ENCODE measurements at places on chromosomes 11 and 22.

GRCh38 chr11:69539416-69540117, 58.1 kb downstream of the LINC01488 start:
- DNase-seq, result no peak

DNA sequence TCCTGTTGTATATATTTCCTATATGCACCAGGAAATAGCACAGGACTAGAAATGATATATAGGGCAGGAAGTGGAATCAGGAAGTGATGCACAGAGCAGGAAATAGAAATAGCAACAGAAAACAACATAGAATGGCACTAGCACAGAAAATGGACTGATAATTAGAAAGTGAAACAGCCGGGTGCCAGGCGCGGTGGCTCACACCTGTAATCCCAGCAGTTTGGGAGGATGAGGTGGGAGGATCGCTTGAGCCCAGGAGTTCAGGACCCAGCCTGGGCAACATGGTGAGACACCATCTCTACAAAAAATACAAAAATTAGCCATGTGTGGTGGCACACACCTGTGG, 10.0 kb upstream of the RELT start:
- DNase-seq, result no peak

GRCh38 chr22:19849835-19850762, 4.6 kb downstream of the GNB1L start:
- no peak for DNase-seq

GRCh38 chr11:103768816-103769215, 267.6 kb upstream of the DDI1 start:
- no peak for DNase-seq

DNA sequence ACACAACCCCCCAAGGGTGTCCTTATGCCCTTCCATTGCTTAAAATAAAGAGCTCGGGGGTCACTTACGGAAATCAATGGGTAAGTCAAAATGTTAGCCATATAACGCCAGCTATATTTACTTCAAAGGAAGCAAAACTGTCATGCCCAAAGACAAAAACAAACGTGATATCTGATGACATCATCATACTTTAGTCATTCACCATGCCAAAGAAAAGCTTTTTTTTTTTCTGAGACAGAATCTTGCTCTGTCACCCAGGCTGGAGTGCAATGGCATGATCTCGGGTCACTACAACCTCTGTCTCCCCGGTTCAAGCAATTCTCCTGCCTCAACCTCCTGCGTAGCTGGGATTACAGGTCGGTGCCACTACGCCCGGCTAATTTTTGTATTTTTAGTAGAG, 47.7 kb upstream of the SC5D start:
- no peak for DNase-seq

DNA sequence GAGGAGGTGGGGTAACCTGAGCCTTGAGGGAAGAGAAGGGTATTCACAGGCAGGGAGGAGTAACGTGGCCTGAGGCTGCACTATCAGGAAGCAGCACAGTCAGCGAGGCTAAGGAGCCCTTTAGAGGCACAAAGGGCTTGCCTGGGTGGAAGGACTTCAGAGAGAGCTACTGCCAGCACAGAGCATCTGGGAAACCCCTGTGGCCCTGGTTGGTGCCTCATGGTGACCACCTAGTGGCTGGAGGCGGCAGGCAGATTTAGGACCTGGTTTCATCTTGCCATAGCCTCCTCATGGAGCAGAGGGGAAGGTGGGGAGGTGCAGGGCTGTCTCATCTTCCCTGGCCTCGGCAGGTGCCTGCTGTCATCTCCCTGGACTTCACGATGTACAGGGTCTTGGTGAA, 64.5 kb downstream of the MPPED1 start:
- no peak for DNase-seq

GRCh38 chr11:35631891-35632290, 13.6 kb downstream of the FJX1 start:
- DNase-seq, result no peak

- DNase-seq, result no peak
These were observed 1019.3 kb downstream of the JRKL start for GRCh38 chr11:97409141-97409540.

- DNase-seq, result no peak
These were observed at the start of gene SLC43A1 for GRCh38 chr11:57515332-57516060. TSS of gene SLC43A1 (minus strand) at chr11:57515702. CDS start at chr11:57514111, 1,591 bp downstream.

DNA sequence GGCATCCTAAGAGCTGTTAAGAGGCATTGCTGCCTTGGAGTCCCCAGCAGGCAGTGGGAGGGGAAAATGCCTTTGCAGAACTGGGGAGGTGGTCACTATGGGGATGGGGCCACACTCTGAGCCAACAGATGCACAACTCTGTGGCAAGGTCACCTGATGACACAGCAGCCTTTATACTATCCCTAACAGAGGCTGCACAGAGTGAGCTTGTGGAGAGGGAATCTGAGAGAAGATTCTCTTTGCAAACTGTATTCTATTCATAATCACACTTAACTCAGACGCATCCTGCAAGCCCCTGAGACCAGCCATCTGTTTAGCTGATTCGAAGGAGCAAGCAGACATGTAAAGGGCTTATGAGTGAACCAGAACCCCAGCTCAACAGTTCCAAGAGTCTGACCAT, 49.0 kb upstream of the TTC12 start:
- no peak for DNase-seq

DNA sequence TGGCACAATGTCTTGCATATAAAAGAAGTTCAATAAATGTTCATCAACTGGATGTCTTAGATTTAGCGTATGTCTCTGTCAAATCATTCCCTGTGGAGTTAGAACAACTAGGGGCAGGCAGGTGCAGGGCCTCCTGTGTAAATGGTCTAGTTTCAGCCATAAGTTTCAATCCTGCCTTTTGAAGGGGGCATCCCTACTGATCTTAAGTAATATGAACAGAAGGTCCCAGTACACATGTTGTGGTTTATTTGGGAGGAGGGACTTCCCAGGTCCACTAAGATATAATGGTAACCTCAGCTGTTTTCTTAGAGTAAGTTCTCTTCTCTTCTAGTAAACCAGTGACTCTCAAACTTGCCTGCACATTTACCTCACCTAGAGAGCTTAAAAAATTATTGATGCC, 19.8 kb downstream of the TTC12 start:
- no peak for DNase-seq

- DNase-seq, result no peak
These were observed 15.5 kb downstream of the OR51B6 start for GRCh38 chr11:5366856-5367255.

DNA sequence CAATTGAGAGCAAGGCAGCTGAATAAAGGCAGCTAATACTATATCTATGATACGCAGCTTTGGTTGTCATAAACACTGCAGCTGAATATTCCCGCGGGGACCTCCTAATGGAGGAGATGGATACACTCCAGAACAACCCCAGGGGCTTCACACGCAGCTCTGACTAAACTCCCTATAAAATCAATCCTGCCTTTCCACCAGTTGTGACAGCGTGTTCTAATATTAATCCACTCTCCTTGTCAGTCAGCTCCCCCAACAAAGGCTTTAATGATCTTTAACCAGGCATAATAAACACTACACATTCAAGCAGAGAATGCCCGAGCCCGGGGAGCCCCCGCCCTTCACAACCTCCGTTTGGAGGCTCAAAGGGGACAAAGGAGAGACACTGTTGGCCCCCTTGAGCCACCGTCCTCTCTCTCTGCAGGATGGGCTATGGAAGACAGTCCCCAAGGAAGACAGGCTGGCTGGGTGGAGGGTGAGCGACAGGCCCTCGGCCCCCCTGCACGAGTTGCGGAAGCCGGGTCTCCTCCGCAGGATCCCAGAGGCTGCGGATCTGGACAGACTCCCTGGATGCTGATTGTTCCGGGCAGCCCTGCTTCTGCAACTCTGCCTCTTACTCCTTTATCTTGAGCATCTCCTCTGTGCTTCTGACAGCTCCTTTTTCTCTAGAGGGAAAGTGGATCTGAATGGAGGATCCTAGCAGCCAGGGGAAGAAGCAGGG, 565.2 kb downstream of the BUD13 start:
- DNase-seq, result no peak

DNA sequence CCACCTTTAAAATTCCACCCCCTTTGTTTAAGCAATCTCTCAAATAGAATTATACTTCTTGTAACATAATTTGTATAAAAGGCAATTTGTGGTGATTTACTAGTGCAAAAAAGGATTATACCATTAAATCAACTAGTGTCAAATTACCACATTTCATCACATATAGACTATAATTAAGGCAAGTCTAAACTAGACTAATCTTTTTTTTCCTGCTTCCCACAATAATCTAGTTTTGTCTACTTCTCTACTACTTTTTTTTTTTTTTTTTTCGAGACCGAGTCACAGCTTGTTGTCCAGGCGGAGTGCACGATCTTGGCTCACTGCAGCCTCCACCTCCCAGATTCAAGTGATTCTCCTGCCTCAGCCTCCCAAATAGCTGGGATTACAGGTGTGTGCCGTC, 36.1 kb upstream of the FZD4 start:
- DNase-seq, result no peak

DNA sequence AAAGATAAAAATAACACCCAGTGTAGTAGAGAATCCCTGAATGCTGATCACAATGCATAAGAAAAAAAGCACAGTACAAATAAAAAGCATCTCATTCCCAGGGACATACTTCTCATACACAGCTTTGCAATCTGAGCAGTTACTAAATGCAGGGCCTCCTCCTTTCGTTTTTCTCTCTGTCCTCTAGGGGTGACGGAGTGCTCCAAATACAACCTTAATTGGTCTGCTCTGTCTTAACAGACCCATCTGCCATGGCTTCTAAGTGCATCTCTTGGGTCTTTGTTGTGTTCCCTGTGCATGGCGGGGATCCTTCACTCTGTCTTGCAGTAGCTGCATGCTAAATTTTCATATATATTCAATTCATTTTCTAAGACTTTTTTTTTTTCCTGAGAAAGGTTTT, 1114.2 kb upstream of the RAG2 start:
- no peak for DNase-seq

DNA sequence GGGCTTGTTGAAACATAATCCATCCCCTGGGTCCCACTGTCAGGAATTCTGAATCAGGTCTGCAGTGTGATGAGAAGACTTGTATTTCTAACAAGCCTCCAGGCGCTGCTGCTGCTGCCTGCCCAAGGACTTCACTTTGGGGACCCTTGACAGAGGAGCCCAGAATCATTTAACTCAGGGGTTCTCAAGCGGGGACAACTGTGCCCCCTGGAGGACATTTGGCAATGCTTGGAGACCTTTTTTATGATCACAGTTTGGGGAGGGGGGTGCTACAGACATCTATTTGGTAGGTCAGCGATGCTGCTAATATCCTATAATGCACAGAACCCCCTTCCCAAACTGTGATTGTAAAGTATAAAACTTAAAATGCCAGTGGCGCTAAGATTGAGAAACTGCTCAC, 312.8 kb downstream of the OPCML start:
- DNase-seq, result no peak

- peak; percentile 13 for DNase-seq
These were observed 10.9 kb upstream of the FCHSD2 start for GRCh38 chr11:73152861-73153483.

- DNase-seq, result no peak
These were observed 6.2 kb downstream of the DNAJC24 start for GRCh38 chr11:31375879-31376278.

GRCh38 chr22:23457380-23457985, 122.6 kb downstream of the IGLL1 start:
- no peak for DNase-seq

- no peak for DNase-seq
These were observed 2.5 kb downstream of the TCN2 start for GRCh38 chr22:30609260-30610185.

DNA sequence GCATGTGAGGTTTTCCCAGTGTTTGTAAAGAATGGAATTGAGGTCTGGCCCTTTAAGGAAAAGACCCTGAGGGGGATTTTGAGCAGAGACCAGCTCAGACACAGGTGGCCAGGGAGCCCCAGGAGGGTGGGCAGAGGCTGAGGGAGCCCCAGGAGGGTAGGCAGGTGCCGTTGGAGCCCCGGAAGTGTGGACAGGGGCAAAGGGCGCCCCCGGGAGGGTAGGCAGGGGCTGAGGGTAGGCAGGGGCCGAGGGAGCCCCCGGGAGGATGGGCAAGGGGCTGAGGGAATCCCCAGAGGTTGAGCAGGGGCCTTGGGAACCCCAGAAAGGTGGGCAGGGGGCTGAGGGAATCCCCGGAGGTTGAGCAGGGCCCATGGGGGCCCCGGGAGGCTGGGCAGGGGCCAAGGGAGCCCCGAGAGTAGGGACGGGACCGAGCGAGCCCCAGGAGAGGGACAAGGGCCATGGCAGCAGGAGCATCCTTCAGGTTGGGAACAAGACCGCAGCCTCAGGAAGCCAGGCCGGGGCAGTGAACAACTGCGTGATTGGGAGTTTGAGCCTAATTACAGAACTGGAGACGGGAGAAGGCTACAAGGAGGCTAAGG, 292.0 kb downstream of the BRD1 start:
- DNase-seq, result no peak

DNA sequence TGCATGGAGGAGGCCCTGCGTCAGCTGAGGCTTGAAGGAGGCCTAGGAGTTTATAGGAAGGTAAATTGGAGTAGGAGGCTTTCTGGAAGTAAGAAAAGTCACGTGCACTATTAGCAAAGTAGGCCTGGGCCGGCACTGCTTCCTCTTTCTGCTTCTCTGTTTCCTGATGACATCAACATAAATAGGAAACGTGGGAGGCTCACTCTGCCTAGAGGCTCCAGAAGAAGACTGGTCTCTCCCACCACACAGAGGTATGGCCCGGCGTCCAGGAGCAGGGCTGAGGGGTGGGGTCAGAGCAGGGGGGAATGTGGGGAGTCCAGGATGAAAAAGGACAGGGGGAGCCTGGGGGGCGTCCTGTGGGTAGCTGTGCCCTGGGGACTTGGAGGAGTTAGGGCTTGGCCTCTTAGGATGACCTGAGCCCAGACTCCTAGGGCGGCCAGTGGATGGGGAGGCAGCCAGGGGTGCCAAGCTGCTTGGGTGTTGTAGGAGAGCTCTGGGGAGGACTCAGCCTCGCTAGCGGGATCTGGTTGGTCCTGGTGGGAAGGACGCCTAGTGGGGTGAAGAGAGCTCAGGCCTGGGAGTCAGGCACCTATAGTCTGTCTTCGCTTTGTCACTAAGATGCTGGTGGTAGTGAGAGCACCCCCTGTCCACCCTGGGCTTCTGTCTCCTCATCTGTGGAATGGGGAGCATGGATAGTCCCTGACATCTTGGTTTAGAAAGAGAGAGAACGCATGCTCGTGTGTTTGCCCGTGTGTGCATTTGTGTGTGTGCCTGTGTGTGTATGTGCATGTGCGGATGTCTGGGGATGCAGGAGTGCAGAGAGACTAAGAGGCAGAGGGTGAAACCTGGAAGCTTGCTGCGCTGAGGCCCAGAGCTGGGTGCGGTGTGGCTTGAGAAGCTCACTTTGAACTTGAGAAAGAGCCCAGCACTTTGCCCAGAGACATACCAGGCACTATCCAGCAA, at the start of gene CSF2RB:
Gene CSF2RB, plus strand, starts transcription at position 202 of the 963 bp plus-strand sequence. CDS start 8,580 bp downstream, outside the sequence.
- DNase-seq, result no peak
